GM23248 (cell line): ENCODE measurements at places on chromosomes 12 and 14.
A peak's percentile ranks its signal among the peaks of the same experiment; 100 is the strongest.

GRCh38 chr12:123150275-123150743 lies 581 bp downstream of the PITPNM2 start:
- DNase-seq = no peak

- DNase-seq = peak; percentile 17
These were observed 11.1 kb upstream of the NINJ2 start for GRCh38 chr12:674272-674781.

- no peak for DNase-seq
These were observed 69.3 kb upstream of the IGF1 start for GRCh38 chr12:102549691-102550090.

DNA sequence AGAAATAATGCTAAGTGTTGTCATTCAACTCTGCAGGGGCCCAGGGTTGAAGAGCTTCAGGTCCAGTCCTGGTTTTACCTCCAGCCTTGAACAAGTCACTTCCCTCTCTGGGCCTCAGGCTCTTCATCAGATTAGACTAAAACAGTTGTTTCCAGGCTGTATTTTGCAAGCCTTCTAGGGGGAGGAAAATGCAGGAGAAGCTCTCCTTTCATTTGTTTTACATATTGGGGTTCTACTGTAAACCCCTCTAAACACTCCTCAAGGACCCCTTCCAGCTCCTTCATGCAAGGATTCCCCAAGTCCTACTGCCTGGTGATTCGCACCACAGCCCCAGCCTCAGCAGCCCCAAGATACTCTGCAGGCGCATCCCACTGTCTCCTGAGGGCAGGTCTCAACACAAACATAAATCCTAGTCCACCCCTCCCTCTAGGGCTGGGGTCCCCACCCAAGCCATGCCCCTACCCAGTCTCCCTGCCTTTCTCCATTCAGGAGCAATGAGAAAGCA lies 2.7 kb downstream of the SDR9C7 start:
- DNase-seq = peak; percentile 56

GRCh38 chr14:100470523-100470897 lies 116.7 kb downstream of the BEGAIN start:
- DNase-seq = no peak

DNA sequence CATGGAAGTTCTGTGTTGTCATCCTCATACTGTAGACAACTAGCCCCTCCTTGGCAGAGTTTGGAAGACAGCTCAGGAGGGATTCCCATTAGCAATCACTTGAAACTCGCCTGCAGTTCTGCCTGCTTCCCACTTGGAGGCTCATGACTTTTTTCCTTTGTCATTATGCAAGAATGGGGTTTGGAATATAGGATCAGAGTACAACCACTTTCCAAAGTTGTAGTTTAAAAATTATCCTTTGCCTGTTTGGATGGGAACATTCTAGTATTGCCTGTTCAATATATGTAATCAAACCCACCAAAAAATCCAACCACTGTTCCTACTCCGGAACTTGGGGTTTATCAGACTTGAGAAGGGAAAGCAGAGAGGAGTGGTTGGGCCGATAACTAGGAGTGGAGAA lies 2.1 kb upstream of the GPD1 start:
- peak; percentile 81 for DNase-seq

DNA sequence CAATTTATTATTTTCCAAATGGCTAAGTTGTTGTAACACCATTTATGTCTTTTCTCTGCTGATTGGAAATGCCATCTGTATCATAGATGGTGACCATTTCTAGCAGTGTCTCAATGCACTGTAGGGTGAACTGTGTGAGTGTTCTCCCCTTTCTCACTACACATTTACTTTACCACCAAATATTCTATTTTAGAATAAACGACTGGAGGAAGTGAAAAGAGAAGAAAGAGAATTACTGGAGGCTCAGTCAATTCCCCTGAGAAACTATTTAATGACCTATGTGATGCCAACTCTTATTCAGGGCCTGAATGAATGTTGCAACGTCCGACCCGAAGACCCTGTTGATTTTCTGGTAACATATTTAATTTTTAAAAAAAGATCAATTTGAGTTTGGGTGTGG lies 15.5 kb upstream of the PAPOLA start:
- no peak for DNase-seq

- no peak for DNase-seq
These were observed 30.3 kb downstream of the ANO6 start for GRCh38 chr12:45246236-45246635.

DNA sequence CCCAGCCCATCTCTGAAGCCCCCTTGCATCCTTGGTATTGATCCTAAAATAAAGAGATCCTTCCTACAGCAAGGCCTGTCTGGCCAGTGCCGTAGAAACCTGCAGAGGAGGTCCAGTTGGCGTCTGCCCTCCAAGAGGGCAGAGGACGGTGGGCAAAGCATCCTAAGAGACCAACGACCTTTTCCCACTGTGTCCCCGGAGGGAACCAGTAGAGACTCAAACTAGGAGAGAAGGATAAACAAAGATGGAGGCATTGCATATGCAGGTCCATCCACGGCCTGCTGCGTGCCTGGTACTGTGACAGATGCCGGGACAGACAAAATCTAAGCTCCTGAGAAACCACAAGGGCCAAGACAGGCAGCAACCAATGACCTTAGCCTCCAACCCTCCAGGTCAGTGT lies 3.8 kb downstream of the NCKAP5L start:
- DNase-seq = no peak

- no peak for DNase-seq
These were observed 111.8 kb downstream of the PRIMA1 start for GRCh38 chr14:93676416-93676958.

GRCh38 chr12:28885928-28886327 lies 263.1 kb upstream of the FAR2 start:
- DNase-seq = no peak

DNA sequence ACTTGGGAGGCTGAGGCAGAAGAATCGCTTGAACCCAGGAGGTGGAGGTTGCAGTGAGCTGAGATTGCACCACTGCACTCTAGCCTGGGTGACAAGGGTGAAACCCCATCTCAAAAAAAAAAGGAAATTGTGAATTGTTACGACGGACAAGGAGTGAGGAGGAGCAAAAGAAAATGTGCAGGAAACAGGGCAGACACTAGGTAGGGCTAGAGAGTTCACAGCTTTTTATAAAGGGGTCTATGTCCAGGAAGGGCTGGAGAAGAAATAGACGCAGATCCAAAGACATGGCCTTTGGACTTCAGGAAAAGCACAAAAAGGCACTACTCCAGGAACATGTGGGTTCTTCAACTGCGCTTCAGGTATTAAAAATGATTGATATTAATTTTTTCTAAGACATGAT lies 34.4 kb downstream of the ATG14 start:
- no peak for DNase-seq

DNA sequence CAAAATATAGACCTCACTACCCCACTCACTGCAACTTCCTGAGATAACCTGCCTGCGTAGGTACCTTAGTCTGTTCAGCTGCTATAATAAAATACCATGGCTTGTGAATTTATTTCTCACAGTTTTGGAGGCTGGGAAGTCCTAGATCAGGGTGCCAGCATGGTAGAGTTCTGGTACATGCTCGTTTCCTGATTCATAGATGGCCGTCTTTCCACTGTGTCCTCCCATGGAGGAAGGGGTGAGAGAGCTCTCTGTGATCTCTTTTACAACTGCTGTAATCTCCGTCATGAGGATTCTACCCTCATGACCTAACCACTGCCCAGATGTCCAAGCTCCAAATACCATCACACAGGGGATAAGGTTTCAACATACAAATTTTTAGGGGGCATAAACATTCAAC lies 49.7 kb downstream of the KCNA1 start:
- DNase-seq = no peak

DNA sequence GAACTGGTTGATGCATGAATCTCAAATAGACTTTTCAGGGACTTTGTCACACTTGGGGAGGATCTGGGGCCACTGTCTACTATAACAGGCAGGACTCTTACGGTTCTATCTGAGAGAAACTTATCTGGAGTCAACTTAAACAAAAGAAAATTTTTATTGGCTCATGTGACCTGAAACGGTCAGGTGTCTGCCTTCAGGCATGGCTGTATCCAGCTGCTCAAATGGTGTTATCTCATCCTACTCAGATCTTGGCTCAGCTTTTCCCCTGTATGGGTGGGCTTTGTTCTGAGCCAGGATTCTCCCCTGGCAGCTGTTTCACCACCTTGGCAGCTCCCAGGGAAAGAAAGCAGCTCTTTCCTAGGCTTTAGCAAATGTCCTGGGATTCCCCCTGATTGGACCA lies 183.2 kb upstream of the MYL2 start:
- DNase-seq = no peak

GRCh38 chr12:51926064-51926632 lies 18.8 kb downstream of the ACVRL1 start:
- no peak for DNase-seq

- peak; percentile 70 for DNase-seq
These were observed 199.5 kb upstream of the SFSWAP start for GRCh38 chr12:131511391-131511802.

DNA sequence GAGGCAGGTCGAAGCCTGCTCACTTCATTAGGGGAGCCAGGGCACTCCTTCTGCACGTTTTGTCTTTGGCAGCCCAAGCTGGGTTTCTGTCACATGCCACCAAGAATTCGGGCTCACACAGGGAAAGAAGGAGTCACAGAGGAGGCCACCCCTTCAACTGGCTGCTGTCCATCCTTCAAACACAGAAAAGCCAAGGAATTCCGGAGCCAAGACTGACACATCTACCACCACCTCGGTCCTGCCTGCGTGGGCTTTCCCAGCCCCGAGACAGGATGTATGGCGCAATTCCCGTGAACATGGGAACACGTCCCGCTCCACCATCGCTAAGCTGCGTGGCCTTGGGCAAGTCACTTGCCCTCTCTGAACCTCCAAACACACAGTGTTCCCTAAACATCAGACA lies 70.4 kb downstream of the NCOR2 start:
- DNase-seq = peak; percentile 94

- peak; percentile 54 for DNase-seq
These were observed 602.8 kb downstream of the ALG10 start for GRCh38 chr12:34625116-34625515.

DNA sequence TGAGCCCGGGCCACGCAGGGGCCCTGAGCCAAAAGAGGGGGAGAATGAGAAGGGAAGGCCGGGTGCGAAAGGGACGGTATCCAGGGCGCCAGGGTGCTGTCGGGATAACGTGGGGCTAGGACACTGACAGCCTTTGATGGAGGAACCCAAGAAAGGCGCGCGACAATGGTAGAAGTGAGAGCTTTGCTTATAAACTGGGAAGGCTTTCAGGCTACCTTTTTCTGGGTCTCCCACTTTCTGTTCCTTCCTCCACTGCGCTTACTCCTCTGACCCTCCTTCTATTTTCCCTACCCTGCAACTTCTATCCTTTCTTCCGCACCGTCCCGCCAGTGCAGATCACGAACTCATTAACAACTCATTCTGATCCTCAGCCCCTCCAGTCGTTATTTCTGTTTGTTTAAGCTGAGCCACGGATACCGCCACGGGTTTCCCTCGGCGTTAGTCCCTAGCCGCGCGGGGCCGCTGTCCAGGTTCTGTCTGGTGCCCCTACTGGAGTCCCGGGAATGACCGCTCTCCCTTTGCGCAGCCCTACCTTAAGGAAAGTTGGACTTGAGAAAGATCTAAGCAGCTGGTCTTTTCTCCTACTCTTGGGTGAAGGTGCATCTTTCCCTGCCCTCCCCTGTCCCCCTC lies 3.0 kb downstream of the SSTR1 start:
- peak; percentile 87 for DNase-seq
